Stimulated activated naive CD8-positive, alpha-beta T cell treated with anti-CD3 and anti-CD28 coated beads, Interleukin-15, Interleukin-2, amounts not matched to agents 100 U/mL and 50 U/mL, for 24 hours (primary cell): ENCODE measurements at places on chromosomes 12 and 14.
A peak's percentile ranks its signal among the peaks of the same experiment; 100 is the strongest.

- no peak for DNase-seq
These were observed 8.0 kb upstream of the WDR20 start for GRCh38 chr14:102131741-102132140.

DNA sequence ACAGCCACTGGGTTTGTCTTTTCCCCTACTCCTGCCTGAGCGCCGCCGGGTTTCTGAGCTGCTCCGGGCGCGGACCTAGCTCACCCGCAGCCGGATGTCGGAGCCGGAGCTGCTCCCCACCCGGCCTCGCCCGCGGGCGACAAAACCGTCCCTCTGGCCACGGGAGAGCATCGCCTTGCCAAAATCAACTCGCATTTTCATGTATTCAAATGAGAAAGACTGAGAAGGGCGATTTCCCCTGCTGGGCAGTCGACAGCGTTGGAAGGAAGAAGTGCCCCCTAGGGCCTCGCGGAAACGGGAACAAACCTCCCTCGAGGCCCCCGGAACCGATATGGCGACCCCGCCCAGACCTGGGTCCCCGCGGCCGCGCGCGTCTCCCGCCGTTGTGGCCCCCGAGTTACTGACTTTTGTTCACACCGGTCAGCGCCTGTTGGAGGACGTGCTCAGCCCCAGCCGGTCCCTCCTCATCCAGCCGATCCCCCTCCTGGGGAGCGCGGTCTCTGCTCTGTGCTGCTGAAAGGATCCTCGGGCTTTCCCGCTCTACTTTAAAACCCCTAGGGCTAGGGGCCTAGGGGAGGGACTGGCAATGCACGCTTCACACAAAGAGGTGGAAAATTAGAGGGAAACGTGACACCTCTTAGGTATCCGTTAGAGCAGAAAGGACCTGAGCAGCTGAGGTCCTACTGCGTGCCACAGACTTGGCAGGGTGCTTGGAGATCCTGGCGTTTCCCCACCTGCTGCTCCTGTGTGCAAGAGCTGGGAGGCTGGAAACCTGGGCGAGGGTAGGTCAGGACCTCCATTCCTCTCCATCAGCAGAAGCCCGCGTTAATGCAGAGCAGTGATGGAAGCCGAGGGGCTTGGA is 4.3 kb downstream of the TTC6 start:
- DNase-seq, result no peak

GRCh38 chr14:24052656-24053547 is 1.1 kb downstream of the CARMIL3 start:
- DNase-seq, result peak; percentile 72

- DNase-seq, result peak; percentile 49
These were observed 9.0 kb upstream of the LRTM2 start for GRCh38 chr12:1811281-1811947.

DNA sequence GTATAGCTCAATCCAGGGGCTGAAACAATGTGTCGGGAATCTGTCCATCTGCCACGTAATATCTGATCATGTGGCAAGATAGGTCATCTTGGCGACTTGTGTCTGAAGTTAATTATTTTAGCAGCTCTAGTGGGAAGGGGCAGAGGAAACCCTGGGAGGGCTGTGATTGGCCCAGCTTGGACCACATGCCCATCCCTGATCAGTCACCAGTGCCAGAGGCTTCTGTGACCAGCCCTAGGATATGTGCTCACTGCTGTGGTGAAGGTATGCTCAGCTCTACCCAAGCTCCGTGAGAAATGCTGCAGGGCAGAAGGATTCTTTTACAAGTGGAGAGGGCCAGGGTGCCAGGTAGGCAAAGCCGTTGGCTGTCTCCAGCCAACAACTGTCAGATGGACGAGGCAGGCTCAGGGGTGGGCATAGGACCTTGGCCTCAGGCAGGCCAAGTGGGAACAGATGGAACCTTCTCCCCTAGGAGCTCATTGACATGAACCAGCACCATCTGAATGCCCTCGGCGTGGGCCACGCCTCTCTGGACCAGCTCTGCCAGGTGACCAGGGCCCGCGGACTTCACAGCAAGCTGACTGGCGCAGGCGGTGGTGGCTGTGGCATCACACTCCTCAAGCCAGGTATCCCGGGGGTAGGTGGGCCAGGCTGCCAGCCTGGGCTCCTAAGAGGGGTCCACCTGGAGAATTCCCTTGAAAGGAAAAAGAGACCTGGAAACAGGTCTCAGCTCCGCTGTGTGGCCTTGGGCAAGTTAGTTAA is 21.1 kb downstream of the MVK start:
- no peak for DNase-seq

DNA sequence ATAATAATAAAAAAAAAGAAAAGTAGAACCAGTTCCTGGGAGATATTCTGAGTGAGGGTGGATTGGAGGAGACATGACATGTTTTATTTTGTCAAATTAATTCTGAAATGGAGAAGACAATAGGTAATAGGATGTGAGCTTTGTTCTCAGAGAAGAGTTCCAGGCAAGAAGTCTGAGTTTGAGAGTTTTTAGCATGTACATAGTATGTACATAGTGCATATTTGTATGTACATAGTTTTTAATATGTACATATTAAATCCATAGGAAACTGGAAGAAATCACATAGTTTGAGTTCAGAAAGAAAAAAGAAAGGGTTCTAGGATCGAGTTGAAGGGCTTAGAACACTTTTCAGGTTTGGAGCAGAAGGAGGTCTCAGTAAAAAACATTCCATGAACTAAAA is 47.5 kb downstream of the LRFN5 start:
- no peak for DNase-seq

DNA sequence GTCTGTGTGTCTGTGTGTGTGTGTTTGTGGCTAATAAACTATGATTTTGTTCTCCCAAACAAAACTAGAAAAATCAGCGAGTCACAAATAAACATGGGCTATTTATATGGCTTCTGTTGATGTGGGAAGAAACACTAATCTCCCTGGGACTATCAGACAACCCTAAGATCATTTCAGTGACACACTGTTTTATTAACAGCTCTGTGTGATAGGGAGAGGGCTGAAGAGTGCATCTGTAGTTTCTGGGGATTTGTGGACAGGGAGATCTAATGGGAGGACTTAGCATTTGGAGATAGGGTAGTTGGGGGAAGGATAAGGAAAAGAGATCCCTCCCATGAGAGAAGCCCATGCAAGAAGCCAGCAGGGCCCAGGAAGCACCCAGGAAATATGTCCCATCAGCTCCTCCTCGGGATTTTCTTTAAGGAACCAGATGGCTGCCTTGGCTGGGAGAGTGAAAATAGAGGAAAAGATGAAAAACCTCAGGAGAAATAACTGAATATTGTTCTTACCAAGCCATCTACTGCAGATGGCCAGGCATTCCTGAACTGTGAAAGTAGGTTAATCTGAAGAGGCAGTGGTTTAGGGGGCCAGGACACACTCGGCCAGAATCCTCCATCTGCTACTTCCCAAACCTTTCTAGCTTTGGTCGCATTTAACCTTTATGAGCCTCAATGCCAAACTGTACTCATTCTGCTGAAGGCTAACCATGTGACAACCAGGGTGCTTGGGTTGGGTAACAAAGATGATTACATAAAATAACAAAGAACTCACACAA is 253.4 kb downstream of the BTG1 start:
- no peak for DNase-seq

- DNase-seq, result no peak
These were observed 40.1 kb downstream of the PTGER2 start for GRCh38 chr14:52354242-52354641.

DNA sequence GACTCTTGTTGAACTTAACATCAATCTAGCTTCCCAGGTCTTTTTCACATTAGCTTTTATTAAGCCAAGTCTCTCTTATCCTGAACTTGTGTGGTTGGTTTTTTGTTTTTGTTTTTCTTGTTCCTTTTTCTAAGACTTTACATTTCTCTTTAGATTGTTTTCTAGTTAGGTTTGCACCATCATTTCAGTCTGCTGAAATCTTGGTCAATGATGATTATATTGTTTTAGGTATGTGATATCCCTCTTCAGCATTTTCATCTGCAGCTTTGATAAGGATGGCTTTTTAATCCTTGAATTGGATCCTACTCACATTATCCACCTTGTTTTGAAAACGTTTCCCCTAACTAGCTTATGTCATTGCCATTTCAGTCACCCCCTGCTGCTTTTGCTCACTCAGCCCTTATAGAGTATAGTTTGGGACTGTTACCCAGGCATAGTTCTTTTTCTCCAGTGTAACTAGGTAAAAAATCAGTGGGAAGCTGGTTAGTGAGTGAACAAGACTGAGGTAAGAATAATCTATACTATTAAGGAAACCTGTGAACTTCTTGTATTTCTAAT is 22.0 kb downstream of the YLPM1 start:
- DNase-seq, result no peak

GRCh38 chr14:81743605-81744004 is 210.0 kb upstream of the SEL1L start:
- DNase-seq, result no peak

DNA sequence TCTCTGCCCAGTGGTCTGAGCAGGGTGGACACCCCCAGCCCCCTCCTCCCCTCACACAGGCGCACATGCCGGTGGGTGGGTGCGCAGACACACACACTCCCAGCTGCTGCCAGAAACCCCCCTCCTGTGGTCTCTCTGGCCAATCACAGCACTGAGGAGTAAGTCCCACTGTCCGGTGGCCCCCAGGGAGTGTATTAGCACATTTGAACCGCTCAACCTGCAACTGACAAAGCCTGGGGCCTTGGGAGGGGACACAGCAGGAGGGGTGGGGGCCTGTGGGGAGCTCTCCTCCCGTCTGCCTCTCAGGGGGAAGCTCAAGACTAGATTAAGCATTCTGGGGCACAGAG is 11.7 kb downstream of the FIGNL2 start:
- DNase-seq, result no peak

- DNase-seq, result no peak
These were observed 300 bp upstream of the TTC5 start for GRCh38 chr14:20306079-20306423.

GRCh38 chr14:93788543-93789227 is 400 bp upstream of the PRIMA1 start:
- DNase-seq, result no peak

DNA sequence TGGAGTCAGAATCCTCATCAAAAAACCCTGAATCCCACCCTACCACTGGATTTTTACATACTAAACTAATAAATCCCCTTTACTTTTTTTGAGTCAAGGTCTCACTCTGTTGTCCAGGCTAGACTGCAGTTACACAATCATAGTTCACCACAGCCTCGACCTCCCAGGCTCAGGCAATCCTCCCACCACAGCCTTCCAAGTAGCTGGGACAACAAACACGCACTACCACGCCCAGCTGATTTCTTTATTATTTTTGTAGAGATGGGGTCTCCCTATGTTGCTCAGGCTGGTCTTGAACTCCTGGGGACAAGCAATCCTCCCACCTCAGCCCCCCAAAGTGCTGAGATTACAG is 24.3 kb downstream of the SPTSSA start:
- no peak for DNase-seq

DNA sequence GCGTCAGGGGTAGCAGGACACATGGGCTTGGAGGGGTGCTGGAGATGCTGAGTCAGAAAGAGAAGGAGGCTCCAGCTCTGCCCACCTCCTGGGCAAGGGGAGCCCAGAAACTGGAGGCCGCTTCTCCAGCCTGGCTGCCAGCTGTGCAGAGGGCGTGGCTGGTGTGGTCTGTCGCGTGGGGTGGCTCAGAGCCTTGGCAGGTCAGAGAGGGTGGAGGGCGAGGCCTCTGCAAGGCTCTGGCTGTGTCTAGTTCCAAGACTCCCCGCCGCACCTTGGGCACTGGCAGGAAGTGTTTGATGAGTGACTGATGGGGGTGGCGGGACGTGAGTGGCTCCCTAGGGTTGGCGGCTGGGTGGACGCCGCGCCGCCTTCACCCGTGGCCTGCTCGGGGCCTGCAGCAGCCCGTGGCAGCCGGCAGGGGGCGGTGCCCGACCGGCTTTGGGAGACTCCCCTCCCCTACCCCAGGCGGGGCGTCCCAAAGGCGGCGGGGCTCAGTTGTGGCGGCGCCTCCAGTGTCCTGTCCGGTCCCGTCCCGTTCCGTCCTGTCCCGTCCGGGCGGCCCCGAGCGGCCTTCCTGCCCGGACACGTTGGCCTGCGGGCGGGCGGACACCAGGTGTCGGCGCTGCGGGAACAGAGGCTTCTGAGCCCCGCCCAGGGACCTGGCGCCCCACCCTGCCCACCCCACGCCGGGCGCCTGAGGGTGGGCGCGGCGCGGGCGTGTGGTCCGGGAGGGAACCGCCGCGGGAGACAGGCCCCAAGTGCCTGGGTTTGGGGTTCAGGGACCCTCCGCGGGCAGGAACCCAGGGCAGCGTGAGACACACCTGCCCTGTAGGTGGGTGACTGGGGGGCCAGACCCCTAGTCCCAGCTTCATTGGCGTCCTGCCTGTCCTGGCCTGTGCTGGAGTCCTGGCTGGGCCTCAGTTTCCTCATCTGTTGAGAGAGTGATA is 39.7 kb downstream of the KRT80 start:
- peak; percentile 73 for DNase-seq

DNA sequence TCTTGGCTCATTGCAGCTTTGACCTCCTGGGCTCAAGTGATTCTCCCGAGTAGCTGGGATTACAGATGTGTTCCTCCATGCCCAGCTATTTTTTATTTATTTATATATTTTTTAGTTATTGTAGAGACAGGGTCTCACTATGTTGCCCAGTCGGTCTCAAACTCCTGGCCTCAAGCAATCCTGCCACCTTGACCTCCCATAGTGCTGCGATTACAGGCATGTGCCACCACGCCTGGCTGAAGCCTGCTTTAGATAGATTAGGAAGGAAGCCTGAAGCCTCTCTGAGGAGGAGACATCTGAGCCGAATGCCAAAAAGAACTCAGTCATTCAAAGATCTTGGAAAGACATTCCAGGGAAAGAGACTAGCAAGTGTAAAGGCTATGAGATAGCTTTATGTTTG is 10.2 kb downstream of the INHBC start:
- DNase-seq, result no peak

DNA sequence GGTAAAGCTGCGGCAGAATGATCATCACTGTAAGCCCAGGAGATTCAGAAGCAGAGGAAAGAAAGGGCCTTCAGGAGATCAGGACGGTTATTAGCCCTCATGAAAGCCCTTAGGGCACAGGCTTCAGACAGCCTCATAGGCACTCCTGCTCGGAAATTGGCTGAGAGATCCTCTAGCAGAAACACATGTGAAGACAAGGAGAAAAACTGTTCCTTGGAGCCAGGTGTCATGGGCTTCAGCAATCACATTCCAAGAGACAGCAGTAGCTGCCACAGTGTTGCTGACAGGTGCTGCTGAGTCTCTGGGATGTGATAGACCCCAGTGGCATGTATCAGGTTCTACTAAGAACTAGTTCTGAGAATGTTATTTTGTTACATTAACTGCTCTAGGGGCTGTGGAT is 88.8 kb upstream of the DYRK2 start:
- DNase-seq, result no peak

GRCh38 chr14:73762375-73762822 is 48.2 kb upstream of the PNMA1 start:
- DNase-seq, result peak; percentile 64

DNA sequence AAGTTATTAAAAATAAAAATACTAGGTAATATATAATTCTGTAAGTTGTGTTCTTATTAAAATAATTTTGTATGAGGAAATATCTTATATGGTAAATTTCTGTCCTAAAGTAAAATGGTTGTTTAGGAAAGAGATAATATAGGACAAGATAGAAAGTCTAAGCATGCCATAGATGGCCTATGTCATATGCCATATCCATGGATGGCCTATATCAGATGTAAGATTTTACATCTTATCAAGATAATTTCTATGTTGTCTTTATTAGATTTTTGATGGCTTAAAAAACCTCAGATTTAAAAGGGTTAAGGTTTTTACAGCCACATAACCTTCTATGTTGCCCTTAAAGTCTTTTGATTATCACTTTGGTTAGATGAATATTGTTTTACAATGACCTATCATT is 52.6 kb downstream of the CATSPERB start:
- DNase-seq, result no peak
